NCI-H2029 (cell line): ENCODE measurements at places on chromosomes 16 and 17.

- no peak for DNase-seq
These were observed 141.4 kb downstream of the SOCS1 start for GRCh38 chr16:11114366-11115164.

DNA sequence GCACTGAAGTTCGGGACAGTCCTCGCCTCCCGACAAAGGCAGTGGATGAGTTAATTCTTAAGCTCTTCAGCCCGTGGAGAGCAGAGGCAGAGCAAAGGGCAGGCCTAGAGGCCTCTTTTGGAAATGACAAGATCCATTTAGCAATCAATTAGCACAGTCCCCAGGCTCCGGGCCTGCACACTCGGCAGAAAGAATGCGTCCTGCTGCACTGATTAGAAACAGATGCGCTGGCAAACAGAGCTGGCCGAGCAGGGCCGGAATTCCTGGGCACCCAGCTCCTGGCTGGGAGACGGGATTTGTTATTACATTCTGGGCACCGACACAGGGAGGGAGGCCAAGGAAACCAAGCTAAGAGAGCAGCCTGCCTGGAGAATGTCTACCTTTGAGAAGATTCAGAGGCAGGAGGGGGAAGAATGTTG lies 162.9 kb downstream of the COPRS start:
- DNase-seq: no peak

GRCh38 chr16:26983426-26983825 lies 83.3 kb upstream of the C16orf82 start:
- DNase-seq: no peak

DNA sequence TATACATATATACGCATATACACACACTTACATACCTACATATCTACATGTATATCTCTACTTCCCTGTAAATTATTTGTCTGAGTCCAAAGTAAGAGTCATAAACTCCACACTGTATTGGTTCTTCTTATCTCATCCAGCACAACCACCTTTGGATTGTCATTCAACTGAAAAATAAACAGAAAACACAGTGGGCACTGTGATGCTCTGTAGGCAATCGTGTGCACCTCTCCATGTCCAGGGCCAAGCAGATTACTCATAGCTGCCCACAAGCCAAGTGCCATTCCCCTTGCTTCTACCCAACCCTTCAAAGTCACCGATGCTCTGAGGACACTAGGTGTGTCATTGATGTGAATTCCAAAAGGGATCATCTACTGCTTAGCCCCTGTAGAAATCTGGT lies 12.9 kb upstream of the TEKT3 start:
- DNase-seq: no peak

DNA sequence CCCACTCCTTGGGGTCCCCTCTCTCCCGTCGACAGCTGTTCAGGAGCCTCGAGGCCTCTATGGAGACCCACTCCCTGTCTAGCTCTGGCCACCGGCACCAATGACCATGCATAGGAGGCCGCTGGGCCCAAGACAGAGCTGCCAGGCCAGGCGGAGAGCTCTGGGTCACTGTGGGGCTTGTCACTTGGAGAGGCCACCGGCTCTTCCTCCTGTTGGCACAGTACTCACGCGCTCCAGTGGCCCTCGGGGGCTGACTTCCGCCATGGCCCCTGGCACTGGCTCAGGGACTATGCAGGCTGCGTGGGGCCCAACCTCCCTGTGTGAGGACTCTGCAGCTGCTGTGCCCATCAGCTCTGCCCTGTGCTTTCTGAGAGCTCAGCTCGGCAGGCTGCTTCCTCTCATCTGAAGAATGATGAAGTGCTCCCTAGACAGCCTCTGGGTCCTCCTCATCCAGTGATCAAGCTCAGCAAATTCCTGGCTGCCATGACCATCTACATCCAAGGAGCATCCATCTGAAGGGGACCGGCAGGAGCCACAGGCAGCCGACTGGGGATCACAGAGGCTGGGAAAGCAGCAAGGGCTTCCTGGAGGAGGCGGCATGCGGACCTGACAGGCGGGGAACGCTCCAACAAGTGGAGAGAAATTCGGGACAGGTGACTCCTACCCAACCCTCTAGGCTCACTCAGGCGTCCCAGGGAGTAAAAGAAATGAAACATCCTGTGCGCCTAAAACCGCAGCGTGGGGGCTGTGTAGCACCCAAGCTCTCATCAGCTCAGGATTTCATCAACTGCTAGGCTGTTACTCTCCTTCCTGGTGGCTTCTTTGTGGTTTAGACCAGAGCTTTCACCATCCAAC lies 16.8 kb downstream of the GALNS start:
- no peak for DNase-seq
